ENCODE measurements at places on chromosomes 5 and 9.

DNA sequence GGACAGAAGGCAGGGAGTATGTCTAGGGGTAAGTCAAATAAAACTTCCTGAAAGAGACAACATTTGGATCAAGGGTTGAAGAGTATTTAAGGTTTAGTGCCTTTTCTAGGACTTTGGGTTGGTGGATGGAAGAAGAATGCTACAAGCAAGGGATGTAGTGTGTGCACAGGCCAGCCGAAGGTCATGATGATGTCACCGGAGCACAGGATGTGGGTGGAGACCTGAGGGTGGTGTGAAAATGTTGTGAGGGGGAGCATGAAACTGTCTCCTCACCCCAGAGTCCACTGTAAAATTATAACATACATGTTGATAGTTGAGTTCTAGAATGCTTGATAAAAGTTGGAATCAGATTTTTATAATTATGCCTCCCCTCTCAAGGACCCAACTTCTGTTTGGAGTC is 553.3 kb upstream of the SGCD start:
- DNase-seq = no peak

DNA sequence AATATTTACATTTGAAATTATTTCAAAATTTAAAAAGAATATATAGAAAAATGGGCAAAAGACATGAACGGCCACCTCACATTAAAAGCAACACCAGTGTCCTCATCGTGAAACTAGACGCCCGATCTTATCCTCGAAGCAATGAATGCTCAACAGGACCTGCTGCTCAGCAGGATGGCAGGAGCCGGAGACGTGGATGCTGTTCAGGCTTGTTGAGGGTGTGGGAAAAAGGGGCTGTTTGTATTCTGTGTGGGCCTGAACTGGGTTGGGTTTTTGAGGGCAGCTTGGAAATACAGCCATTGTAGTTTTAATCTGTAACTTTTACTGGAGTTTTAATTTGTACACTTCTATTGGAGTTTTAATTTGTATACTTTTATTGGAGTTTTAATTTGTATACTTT is 20.3 kb downstream of the EXOC3 start:
- no peak for DNase-seq

- no peak for DNase-seq
Measured at GRCh38 chr5:58793888-58794657, 211.2 kb downstream of the RAB3C start.

DNA sequence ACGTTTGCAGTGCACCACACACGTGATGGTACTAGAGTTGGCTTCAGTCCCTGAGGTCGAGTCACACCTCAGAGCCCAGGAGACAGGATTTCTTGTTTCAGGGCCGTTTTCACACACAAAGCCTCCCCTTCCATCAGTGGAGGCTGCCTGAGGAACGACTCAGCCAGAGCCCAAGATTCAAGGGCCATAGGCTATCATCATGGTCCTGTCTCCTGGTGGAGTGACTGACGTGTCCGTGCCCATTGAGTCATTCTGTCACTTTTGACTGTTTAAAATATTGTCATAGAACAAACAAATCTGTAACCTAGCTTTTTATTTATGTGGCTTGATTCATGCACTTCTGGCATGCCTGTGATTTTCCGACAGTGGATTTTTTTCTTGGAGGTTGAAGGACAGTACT is 28.3 kb downstream of the CAMK2A start:
- no peak for DNase-seq

DNA sequence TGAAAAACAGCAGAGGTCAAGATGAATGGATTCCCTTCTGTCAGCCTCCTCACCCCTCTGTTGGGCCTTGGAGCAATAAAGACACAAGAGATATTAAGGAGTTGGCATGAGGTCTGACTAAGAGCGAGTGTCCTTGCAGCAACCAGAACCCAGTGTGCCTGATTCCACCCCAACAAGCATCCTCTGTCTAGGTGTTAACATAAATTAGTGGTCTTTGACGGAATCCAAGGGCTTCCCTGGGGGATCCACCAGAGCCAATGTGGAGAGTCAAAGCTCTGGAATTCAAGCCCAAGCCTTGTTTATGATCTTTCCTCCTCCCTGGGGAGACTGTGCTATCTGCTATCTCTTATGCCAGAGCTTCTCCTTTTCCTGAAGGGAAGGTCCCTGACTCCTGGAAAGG is 128.1 kb upstream of the SMIM23 start:
- no peak for DNase-seq

DNA sequence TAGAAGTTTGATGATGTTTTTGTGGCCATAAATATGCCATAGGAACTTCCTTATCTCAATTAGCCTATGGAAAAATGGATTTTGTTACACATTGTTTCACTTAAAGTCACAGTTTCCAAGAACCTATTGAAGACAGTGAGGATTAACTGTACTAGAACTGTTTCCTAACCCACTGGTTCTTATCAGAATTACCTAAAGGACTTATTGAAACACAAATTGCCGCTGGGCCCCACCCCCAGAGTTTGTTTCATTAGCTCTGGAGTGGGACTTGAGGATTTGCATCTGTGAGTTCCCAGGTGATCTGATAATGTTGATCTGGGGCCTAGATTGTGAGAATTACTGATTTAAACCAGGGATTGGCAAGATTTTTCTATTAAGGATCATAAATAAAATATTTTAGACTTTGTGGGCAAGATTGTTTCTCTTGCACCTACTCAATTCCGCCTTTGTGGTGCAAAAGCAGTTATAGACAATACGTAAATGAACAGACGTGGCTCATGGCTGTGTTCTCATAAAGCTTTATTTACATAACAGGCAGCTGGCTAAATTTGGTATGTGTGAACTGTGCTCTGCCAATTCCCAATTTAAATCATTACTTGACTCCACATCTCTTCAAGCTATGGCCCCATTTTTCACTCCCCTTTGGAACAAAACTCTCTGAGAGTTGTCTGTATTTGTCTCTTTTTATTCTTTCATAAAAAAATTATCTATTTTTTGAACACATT is 9.3 kb downstream of the JAK2 start:
- no peak for DNase-seq

DNA sequence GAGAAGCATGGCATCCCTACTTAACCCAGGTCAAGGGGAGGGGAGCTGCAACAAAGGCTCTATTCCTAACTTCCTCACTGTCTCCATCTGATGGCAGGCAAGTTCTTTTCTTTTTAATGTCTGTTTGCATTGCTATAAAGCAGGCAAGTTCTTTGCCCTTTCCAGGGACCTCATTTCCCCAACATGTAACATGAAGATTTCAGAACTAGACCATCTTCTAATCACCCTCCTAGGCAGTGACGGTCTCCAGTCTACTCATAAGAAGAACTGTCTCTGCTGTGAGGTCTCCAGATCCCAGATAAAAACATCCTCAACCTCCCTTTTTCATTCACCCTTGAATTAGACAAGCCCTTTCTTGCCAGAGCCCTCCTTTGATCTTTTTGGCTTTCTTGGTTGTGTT is 42.1 kb downstream of the PPP1R2B start:
- no peak for DNase-seq

DNA sequence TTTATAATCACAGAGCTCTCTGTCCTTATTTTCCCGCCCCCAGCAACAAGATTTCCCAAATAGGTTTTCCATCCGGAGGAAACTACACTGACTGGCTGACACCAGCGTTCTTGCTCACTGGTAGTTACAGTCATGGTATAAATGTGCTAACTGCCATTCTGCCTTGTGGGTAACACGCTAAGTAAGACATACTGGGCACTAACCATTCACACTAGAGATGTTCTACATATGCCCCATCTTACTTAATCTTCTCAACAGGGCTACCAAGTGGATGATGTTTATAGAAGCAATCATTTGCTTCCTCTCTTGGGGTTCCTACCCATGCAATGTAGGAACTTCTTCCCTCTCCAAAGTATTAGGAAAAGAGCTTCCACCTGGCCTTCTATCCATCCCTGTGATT is 111.5 kb downstream of the SUSD1 start:
- DNase-seq = no peak

GRCh38 chr9:95043826-95044225 is 273.7 kb downstream of the FANCC start:
- DNase-seq = no peak

GRCh38 chr5:111235635-111236034 is 11.5 kb downstream of the CAMK4 start:
- no peak for DNase-seq

DNA sequence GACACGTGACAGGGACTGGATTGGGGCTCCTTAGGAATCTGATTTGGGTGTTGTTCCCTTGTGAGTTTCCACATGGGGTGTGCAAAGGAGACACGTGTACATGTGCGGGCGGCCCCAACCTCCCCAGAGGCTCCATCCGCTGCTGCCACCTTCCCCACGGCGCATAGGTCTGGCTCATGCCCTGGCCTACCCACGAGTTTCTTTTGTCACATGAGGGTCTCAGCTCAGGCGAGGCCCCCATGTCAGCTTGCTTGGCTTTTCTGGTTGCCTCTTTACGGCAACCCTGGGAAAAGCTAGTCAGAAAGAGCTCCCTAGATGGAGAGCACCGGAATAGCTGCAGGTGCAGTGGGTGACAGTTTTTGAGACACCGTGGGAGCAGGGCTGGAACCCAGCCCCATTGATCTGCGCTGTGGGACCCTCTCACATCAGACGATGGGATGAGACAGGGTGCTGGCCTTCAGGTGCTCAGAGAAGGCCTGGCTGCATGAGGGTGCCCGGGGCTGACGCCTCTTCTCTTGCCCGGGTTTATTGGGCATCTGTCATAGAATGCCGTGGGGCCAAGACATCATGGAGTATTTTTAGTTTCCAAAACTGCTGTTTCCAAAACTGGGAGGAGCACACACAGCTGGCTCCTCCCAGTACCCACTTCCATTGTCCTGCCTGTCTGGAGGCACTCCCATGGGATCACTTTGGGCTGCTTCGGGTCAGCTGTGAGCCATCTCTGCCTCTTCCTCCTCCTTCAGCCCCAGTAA is 107.8 kb downstream of the WNK2 start:
- no peak for DNase-seq

- no peak for DNase-seq
Measured at GRCh38 chr9:36407122-36407723, 7.2 kb upstream of the RNF38 start.

GRCh38 chr9:100294341-100294740 is 58.4 kb downstream of the TEX10 start:
- DNase-seq = no peak

DNA sequence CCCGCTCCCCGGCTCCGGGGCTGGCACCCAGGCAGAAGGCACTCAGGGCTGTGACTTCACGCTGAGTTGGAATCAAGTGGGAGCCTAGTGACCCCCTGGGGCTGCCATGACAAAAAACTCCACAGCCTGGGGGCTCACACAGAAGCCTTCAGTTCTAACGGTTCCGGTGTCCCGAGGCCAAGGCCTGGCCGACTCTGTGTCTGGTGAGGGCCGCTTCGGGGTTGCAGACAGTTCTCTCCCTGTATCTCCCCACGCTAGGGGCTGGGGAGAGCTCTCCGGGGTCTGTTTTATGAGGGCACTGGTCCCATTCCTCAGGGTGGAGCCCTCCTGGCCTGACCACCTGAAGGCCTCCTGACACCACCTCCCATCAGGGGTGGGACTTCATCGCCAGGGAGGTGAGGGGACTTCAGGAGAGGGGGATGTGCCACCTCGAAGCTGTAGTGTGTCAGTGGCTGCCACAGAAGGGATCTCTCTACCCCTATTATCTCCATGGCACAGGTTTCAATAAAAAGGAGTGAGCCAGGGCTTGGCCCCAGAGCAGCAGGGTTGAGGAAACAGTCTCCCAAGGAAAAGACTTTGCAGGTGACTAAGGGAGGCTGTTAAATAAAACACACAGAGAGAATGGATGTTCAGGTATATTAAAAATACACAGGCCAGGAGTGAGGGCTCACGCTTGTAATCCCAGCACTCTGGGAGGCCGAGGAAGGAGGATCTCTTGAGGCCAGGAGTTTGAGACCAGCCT is 1.5 kb upstream of the SLC6A3 start:
- DNase-seq = no peak

- no peak for DNase-seq
Measured at GRCh38 chr5:143648696-143649095, 163.3 kb upstream of the HMHB1 start.
